Midbrain (tissue), 1 donor: ENCODE measurements at places on chromosomes 3 and 15.

DNA sequence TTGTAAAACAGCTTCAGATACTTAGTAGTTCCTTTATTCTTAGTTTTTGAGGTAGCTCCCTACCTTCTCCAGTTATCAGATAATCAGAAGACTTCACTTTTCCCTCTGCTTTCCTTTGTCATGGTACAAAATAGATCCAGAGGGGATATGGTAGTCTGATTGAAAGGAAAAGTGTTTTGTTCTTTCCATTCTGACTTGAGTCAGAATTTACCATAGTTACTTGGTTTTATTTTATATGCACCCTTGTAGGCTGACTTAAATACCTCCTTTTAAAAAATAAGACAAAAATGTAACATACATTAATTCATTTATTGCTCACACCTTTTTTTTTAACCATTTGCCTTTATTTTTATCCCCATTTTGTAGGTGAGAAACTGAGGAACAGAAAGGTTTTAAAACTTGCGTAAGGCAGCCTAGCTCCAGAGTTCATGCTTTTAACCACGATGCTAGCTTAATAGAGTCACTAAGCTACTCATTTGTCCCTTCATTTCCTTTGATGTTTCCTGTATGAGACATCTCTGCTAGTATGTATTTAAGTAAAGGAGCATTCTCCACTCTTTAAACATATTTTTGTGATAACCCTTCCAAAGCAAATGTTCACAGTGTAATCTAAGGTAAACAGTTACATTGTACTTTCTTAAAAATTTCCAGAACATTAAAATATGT lies 187.5 kb downstream of the KLHL25 start:
- DNase-seq: no peak

DNA sequence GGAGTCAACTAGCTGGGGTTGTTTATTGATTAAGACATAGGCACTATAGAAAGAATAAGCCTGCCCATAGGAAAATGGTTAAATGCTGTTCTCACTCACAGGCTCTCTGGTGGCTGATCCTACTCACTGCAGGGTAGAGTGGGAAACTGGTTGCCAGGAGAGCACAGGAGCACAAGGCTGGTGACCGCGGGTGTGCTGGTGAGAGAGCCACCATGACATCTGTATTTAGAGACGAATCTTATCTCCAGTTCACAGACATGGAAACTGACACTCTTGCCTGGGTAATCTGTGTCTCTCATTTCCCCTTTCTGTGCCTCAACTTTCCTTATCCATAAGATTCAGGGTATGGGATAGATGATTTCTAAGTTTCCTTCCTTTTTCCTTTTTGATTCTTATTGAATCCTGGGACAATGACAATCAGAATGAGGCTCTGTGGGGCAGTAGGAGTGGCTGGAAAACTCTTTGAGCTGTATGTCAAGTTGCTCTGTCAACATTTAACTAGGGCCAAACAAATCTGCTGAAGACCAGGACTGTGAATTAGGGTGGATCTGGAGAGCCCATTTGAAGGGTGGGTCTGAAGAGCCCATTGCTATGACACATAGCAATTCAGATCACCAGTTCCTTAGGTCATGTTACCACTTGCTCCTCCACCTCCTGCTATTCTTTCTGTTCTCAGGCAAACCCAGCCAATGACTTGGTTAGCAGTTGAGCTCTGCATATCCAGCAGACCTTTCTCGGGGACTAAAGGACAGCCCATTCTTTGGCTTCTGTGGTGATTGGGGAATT lies 286.1 kb upstream of the TBL1XR1 start:
- DNase-seq: no peak

GRCh38 chr3:64459711-64460110 lies 228.1 kb downstream of the ADAMTS9 start:
- no peak for DNase-seq

GRCh38 chr15:60326343-60326742 lies 71.4 kb downstream of the ANXA2 start:
- DNase-seq: no peak

- DNase-seq: no peak
These were observed 18.4 kb upstream of the GABRA5 start for GRCh38 chr15:26848498-26848897.

GRCh38 chr3:48402281-48402732 lies 27.6 kb downstream of the PLXNB1 start:
- DNase-seq: no peak

- DNase-seq: no peak
These were observed 19.9 kb upstream of the POLR2M start for GRCh38 chr15:57686657-57687056.

DNA sequence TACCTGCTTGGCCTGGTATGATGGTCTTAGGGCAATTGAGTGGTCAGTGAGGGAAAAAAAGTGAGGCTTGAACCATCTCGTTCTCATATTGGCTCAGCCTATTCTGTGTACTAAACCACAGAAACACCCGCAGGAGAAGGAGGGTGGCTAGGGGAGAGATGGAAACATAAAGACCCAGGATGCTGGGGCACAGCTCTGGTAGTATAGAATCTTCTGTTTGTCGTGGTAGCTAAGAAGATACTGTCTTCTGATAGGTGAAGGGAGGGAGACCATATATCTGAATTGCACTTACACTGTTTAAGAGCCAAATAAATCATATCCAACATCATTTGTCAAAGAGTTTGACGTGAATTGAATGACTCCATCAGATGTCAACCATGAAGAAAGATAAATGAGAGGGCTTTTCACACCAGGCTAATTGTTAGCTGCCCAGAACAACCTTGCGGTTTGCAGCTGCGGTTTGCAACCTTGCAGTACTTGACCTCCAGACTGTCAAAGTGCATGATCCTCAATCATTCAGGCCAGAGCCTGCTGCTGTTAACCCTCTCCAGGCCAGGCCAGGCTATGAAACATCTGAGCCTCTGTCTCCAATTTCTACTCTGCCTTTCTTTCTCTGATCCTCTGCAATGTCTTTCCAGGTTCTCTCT lies 40.9 kb upstream of the PIK3R4 start:
- no peak for DNase-seq

GRCh38 chr15:48336940-48337339 lies 5.7 kb downstream of the DUT start:
- no peak for DNase-seq
